ENCODE measurements at places on chromosomes 7 and 10.
A peak's percentile ranks its signal among the peaks of the same experiment; 100 is the strongest.

DNA sequence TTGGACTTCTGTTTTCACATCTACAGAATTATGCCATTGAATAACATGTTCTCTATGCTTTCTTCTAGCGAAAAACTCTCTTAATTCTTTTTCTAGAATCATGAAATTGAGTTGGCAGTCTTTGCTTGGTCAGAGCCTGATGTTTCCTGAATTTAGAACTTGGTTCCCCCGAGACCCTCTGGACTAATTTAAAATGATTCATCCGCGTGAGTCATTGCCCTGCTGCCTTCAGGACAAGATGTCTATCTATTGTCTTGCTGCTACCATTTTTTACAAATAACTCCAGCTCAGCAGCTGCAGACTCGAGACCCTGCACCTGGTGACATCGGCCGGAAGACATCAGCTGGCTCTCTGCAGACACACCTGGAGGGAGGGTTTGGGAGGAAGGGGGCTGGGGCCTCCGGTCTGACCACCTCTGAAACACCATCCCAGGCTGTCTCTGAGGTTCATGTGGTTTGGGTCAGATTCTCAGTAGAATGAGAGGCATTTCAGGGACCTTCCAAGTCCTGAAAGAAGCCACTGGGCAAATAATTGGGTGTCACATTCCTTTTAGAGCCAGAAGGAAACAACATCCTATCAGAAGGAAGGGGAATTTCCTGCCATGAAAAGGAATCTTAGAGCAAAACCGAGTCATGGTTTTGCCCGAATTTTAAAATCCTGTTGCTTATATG is 20.9 kb upstream of the KLF6 start:
- peak; percentile 60 for DNase-seq

DNA sequence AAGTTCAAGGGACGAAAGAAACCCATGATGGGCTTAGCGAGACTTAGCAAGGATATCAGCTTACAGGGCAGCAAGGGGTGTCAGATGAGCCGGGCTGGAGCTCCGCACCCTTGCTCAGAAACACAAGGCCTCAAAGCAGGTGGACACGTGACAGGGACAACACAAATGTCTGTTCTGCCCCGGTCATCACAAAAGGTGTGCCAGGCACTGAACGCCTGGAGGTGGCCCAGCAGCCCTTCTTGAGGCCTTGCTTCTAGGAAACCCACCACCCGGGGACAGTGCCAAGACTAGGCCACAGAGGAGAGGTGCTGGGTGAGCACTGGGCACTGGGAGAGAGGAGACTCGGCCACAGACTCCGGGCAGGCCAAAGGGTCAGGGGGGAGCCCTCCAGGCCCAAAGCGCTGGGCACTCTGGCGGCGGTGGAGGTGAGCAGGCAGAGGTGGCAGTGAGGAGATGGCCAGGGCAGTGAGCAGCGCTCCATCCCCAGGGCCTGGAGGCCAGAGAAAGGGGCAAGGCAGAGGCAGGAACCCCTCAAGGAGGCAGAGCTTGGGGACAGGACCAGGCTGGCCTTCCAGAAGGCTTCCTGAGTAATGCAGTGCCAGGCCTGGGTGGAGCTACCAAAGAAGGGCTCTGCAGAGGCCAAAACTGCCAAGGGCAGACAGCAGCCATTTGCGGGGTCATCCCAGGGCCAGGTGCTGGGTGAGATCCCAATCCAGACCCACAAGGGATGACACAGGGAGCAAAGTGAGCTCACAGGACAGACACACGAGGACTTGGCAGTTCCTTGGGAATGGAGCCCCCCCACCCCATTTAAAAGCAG is 22.7 kb downstream of the EBF3 start:
- DNase-seq = no peak

DNA sequence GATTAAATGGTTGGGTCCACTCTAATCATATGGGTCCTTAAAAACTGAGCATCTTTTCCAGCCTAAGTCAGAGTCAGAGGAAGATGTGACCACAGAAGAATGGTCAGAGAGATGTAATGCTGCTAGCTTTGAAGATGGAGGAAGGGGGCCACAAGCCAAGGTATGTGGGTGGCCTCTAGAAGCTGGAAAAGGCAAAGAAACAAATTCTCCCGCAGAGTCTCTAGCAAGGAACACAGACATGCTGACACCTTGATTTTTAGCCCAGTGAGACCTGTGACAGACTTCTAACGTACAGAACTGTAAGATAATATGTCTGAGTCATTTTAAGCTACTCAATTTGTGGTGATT is 1.5 kb upstream of the EXOC6 start:
- no peak for DNase-seq

DNA sequence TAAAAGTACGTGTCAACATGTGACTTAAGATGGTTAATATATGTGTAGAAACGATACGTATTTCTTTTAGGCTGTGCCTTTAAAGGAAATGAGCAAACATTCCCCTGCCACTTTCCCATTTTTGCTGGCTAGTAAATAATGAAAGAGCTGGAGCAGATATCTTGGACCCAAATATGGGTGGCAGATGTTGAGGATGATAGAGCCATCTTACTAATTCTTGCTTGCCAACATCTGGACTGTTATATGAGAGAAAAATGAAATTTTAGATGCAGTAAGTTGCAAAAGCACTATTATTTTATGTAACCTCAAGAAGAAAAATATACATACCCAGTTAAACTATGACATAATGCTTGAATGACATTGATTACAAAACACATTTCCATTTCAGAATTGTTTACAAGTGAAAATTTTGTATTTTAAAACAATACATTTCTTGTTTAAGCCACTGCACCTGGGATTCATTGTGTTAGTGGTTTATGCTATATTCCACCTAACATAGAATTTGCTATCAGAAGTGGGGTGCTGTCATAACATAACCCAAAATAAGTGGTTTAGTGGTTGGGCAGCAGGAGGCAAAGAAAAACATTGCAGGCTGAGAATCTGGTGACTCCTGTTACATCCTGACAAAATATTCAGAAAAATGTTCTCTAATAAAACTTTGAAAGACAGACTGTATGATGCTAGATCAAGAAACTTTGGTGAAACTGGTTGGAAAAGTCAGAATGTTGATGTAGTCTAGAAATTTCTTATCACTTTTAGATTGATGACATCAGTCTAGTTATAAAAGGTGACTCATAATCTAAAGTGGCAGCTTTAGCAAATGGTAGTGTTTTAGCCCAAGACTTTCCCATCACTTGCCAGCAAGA is 305.0 kb downstream of the PTEN start:
- no peak for DNase-seq

- no peak for DNase-seq
Measured at GRCh38 chr7:106071356-106071998, 40.6 kb downstream of the SYPL1 start.

GRCh38 chr10:73908853-73909539 is 1.9 kb upstream of the PLAU start:
- peak; percentile 33 for DNase-seq

DNA sequence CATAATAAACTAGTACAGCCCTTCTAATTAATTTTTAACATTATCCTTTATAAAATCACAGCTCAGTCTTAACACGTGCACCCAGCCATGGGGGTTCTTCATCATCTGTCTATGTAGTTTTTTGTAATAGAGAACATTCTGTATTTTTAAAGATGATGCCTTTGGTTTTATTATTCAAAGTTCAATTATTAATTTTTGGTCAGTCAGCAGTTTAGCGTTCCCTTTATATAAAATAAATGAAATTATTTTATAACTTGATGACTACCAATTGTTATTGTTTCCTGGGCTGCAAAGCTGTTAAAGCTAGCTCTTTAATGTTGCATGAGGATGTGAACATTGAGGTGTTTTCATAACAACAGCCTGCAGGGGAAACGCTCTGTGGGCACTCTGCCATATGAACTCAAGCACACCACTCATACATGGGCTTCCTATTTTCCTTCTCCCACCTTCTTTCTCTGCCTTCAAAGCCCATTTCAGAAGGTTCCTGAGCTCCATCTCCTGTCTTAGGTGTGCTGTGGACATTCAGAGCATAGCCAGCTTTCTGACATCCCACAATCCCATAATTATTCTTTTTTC is 172.0 kb upstream of the YAE1 start:
- DNase-seq = no peak

DNA sequence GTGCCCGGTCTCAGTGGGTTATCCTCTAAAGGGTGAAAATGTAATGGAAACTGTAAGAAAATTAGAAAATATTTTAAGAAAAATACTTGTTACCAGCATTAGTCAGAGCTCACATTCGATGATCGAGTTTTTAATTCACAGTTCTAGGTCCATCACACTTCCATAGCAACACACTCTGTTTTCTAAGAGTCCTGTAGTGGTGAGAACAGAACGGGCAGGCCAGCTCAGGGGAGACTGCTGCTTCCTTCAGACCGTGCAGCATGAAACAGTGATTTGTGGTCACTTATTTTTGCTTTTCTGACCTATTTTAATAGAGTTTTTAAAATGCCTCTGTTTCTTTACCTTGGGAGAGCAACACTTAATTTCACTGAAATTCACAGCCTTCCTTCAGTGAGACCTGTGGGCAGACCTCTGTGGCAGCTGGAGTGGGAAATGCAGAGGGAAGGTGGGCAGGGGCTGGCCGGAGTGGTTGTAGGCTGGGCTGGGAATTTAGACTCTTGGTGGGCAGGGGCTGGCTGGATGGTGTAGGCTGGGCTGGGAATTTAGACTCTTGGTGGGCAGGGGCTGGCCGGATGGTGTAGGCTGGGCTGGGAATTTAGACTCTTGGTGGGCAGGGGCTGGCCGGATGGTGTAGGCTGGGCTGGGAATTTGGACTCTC is 1.5 kb downstream of the SUN1 start:
- no peak for DNase-seq

DNA sequence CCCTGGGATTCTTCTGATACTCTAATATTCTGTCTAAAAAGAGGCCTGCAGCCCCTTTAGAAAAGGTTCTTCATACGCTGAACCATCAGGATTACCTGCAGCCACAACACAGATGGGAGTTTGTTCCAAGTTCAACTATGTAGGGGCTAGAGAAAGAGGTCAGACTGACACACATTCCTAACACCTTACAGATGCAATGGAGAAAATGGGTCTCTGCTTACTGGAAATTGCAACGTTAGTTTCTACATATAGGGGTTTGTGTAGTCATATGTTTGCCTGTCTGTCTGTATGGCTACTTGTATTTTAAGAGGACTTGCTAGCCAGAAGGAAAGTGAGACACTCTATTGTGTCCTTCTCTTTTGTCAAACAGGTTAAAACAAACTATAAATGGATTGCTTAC is 618.5 kb downstream of the INHBA start:
- DNase-seq = no peak

- DNase-seq = no peak
Measured at GRCh38 chr7:154202002-154202401, 149.8 kb downstream of the DPP6 start.

DNA sequence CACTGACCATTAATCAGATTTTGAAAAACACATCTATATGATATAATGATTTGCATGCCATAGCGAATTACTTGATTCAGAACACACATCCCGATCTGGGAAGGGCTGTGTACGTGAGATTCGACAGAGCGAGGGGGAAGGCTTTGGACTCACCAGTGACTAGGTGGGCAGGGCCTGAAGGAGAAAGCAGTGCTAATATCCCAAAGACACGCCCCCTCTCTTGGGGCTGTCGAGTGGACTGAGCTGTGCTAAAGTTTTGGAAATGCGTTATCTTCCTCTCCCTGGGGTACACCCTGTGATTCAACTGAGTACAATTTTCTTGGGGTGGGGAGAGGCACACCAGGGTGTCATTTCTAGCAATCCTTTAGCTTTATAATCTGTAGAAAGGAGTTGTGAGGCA is 1.8 kb downstream of the LRRC17 start:
- peak; percentile 78 for DNase-seq

DNA sequence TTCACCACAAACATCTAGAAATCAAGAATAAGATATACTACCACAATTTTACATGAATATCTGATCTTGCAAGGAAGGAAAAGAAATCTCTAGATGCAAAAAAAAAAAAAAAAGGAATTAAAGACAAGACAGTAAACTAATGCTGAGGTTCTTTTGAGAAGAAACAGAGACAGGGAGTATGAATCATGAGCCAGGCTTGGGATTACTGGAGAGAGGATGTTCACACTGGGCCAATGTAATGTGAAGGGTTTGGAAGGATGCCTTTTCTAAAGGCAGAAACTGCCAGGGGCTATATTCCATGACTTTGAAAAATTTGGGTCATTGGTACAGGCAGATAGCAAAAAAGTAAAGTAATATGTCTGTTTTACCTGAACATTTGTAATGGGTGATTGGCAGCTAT is 573.0 kb upstream of the IGFBP3 start:
- no peak for DNase-seq

GRCh38 chr7:122291189-122291588 is 13.4 kb downstream of the FEZF1 start:
- DNase-seq = no peak

- no peak for DNase-seq
Measured at GRCh38 chr7:133434246-133434865, 181.5 kb downstream of the EXOC4 start.

DNA sequence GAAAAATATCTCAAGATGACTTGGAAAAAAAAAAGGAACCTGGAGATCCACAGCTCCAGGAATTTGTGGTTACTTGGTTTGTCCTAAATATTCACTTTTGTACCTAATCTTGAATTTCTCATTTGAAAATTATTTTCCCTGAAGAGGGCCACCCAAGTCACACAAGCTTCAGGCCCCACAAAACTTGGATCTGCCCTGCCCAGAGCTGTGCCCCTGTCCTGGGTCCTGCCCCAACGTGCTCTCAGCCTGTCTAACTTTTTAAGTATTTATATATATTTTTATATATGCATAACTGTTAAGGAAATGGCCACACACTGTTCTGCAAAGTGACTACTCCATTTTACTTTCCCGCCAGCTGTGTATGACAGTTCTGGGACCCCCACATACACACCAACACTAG is 123.5 kb downstream of the ARHGAP22 start:
- no peak for DNase-seq

GRCh38 chr10:49278497-49278981 is 20.4 kb upstream of the C10orf71 start:
- DNase-seq = no peak

DNA sequence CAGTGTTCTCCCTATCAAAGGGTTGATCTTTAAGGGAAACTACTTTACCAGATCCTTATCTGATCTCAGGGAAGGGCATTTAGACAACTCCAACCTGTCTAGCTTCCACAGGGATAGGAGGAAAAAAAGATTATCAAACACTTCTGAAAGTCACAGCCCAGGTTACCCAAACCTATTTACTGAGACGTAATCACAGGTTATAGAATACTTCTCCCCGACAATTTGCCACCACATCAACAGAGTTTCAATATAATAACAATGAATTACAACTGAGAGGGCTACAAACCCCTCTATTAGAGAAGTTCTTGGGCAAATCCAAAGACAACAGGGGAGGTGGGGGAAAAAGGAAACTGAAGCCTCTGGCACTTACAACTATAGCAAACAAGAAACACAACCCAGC is 26.3 kb downstream of the CFAP70 start:
- no peak for DNase-seq

DNA sequence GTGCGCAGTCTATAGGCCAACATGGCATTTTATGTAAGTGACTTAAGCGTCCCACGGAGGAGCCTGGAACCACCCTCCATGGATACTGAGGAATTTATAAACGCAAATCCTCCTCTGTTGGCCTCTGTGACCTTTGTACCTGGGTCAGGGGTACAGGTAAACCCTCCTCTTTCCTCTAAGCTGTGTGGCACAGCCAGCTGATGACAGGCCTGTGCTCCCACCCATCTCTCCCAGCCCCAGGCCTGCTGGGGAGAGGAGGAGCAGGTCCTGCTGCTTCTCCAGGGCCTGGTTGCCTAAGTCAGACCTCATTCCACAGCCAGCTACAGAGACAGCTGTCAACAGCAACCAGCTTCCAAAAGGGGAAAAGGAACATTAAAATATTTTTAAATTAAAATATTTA is 5.0 kb downstream of the AVPI1 start:
- DNase-seq = no peak

All from thoracic aorta (tissue), 2 donors.